ENCODE measurements at places on chromosomes 5 and 9.

- DNase-seq, result no peak
These were observed 8.2 kb downstream of the RAPGEF1 start for GRCh38 chr9:131731644-131732043.

DNA sequence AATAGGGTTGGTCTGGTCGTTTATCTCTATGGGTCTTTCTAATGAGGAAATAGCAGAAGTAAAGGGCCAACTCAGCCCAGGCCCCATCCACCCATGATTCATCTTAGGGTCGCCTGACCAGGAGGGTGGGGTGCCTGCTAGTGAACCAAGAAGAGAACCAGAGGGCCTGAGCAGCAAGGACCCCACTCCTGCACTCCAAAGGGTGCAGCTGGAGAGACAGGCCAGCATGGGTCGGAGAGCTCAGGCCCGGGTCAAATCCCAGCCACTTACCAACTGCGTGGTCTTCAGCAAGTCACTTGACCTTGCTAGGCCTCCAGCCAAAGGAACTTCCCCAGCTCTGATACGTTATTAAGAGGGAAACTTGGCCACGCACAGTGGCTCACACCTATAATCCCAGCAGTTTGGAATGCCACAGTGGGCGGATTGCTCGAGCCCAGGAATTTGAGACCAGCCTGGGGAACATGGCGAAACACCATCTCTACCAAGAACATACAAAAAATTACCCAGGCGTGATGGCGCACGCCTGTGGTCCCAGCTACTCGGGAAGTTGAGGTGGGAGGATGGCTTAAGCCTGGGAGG lies 4.3 kb downstream of the BBLN start:
- no peak for DNase-seq

- no peak for DNase-seq
These were observed 46.2 kb downstream of the GALNT10 start for GRCh38 chr5:154236536-154237375.

GRCh38 chr5:165134155-165134554 lies 1628.7 kb downstream of the MAT2B start:
- no peak for DNase-seq

DNA sequence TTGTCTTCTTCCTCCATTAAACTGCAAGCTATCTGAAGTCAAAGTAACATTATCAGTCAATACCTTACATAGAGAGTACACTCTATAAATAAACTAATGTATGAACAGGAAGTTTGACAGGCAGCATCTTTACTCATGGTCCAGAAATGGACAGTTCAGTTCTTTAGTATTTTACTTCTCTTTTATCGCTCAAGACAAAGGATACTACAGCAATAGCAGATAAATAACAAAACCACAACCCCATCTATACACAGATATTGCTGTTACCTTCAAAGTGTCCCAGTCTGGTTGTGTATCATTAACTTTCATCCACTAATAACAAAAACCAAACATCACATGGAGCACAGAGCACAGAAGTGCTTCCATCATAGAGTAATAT lies 46.4 kb downstream of the SEMA5A start:
- no peak for DNase-seq

DNA sequence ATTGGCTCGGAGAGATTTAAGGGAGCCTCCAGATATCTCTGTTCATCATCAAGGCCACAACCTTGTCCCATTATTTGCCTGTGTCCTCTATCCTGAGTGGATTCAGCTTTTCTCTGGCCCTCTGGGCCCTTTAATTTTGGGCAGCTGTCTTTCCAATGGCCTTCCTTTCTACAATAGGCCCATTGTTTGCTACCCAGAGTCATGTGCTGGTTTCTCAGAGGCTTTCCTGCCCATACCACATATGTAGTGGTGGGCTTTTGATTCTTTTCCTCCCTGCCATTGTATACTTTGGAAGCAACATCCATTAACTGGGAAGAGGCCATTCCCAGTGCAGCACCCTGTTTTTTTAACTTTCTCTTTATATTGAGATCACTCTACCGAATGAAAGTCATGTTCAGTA lies 233.9 kb upstream of the SGCD start:
- DNase-seq, result no peak

DNA sequence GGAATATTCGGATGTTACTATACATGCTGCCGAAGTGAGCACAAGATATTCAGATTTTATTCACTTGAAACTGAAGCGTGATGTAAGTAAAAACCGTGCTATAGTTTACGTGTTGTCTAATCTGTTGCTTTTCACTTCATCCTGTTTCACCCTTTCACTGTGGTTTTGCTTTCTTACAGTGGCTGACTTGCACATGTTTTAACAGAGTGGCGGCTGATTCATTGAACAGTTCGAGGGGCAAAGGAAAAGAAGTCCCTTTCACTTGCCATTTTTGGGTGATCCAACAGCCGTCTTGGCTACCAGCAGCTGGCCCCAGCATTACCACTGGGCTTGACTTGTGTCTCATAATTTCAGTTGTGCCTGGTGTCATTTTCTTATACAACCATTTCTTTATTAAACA lies 134.0 kb downstream of the IRX1 start:
- DNase-seq, result no peak

- DNase-seq, result no peak
These were observed 71.7 kb downstream of the TEX10 start for GRCh38 chr9:100281066-100281465.

- no peak for DNase-seq
These were observed 100.4 kb upstream of the TLE1 start for GRCh38 chr9:81789721-81790120.

DNA sequence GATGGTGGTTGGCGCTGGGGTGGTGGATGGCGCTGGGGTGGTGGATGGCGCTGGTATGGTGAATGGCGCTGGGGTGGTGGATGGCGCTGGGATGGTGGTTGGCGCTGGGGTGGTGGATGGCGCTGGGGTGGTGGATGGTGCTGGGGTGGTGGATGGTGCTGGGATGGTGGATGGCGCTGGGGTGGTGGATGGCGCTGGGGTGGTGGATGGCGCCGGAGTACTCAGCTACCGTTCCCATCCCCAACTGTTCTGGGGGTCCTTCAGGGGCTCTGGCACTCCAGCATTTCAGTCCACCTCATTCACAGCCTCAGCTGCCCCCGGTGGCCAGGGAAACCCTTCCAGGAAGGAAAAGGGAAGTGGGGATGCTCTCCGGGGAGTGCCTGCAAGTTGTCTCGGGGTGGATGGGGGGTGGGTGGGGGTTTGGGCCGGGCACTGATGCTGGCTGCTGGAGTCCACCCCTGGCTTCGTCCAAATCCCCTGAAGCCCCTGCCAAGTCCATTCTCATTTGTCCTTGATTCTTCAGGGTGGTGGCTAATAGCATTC lies 147.3 kb upstream of the COL5A1 start:
- no peak for DNase-seq

DNA sequence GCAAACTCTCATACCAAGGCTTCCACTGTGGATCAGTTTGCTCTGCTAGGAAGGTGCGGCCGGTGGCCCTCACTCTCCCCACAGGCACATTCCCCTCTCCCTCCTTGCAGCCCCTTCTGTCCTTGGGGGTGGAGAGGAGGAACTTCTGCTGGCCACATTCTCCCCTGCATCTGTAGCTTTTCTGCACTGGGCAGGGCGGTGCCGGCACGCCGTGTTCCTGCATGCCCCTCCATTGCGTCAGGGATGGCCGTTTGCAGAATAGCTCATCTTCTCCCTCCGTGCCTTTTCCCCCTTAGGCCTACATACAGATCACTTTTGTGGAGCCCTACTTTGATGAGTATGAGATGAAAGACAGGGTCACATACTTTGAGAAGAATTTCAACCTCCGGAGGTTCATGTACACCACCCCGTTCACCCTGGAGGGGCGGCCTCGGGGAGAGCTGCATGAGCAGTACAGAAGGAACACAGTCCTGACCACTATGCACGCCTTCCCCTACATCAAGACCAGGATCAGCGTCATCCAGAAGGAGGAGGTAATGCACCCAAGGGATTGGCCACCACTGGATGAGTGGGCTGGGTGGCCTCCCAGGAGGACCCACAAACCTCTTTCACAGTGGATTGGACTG lies 231.5 kb downstream of the DOCK8 start:
- DNase-seq, result no peak
